ENCODE measurements at places on chromosomes 13 and 19.

- DNase-seq, result peak; percentile 88
Measured at GRCh38 chr19:38224014-38224862, at the start of gene DPF1. DPF1 (minus strand) TSS chr19:38224222; CDS start chr19:38224142, 80 bp downstream.

DNA sequence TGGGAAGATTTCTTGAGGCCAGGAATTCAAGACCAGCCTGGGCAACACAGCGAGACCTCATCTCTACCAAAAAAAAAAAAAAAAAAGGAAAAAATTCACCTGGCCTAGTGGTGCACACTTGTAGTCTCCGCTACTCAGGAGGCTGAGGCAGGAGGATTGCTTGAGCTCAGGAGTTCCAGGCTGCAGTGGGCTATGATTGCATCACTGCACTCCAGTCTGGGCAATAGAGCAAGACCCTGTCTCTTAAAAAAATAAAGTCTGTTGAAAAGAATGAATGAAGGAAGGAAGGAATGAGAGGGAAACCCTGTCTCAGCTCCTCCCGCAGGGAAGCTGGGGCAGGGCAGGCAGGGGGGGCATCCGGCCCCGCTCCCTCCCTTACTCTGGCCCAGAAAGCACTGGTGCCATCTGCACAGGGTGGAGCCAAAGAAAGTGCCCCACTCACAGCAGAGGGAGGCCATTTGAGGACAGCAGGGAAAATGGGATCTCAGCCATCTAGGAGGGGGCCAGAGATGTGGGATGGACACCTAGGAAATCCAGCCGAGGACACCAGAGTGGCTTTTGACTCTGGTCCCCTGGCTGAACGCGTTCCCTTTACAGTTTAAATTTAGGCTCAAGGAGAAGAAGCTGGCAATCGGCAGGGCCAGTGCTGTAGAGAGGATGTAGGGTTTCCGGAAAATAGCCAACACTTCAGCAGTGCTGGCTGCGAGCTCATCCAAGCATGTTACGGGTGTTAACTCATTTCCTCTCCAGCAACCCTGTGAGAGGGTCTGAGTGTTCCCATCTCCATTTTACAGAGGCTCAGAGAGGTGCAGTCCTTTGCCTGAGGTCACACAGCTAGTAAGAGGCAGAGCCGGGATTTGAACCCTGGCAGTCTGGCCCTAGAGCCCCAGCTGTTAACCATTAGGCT, 3.6 kb upstream of the HPN start:
- DNase-seq, result peak; percentile 39

DNA sequence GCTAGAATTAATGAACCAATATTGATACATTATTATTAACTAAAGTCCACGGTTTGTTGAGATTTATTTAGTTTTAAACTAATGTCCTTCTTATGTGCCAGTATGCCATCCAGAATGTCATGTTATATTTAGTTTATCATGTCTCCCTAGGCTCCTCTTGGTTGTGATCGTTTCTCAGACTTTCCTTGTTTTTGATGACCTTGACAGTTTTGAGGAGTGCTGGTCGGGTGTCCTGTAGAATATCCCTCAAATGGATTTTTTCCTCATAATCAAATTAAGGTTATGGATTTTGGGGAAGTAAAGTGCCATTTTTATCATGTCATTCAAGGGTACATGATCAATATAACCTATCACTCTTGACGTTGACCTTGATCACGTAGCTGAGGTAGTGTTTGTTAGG, 6.1 kb upstream of the ZNF45 start:
- no peak for DNase-seq

GRCh38 chr13:111872475-111873150, 194.3 kb upstream of the SOX1 start:
- DNase-seq, result no peak

GRCh38 chr19:45497791-45498190, 452 bp upstream of the PPM1N start:
- no peak for DNase-seq

- DNase-seq, result no peak
Measured at GRCh38 chr19:29378126-29378525, 147.7 kb upstream of the VSTM2B start.

DNA sequence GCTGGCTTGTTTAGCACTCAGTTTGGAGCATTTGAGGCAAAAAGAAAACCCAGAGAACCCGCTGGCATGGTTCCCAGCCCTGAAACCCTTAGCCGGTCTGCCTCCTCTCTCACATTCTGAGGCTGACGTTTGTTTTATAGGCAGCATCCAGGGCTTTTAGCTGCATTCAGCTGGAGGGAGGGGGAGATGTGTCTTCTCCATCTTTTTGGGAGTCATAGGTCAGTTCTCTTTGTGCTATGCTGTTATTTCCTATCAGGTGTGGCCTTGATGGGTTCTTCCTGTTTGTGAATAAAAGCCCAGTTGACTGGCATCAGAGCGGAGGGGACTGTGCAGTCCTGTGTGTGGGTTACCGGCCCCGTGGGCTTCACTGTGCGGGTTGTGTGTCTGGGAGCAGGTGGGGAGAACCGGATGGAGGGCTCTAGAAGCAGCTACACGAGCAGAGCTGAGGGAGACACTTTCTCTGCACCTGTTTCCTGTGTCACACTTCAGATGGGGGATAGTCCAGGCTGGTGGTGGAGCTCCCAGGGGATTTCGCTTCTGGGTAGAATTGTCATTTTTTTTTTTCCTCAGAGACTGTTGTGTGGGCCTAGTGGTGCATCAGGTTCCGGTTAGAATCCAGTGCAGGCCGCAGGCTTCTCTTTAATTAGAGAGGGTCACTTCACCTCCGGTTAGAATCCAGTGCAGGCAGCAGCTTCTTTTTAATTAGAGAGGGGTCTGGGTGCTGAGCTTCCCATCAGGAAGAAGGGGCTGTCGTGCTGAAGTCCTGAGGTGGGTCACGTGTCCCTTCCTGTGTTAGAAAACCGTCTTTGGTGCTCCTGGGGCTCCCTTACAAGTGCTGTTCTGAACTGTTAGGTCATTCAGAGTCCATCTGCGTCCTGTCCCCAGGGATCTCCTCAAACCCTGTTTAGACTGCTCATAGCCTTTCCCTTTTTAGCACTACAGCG, 69.6 kb downstream of the ARHGEF7 start:
- peak; percentile 54 for DNase-seq

GRCh38 chr19:8307400-8307964, 676 bp downstream of the CD320 start:
- DNase-seq, result no peak

DNA sequence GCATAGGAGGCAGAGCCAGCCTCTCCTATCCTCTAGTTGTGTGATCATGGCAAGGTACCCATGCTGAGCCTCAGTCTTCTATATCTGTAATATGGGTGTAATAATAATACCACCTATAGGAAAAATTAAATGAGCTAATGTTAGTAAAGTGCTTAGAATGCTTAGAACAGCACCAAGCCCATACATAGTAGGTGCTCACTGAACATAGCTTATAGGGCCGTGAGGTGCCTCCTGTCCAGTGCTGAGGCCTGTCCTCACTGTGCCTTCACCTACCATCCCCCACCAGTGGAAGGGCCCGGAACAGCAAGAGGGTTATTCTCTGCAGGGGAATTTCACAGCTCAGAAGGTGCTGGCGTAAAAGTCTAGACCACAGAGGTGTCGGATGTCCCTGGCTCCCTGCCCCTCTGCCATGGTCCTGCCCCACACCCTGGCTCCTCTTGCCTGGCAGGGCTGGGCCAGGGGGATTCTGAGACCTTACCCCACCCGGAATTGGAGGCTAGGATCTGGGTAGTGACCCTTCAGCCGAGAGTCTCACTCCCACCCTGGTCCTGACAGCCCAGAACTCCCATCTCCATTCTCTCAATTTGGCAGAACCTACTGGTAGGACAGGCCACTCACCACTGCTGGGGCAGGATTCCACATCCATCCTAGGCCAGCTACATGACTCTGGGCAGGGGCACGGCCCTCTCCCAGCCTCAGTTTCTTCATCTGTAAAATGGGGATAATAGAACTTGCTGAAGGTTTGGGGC, 2.2 kb upstream of the SCN1B start:
- no peak for DNase-seq

DNA sequence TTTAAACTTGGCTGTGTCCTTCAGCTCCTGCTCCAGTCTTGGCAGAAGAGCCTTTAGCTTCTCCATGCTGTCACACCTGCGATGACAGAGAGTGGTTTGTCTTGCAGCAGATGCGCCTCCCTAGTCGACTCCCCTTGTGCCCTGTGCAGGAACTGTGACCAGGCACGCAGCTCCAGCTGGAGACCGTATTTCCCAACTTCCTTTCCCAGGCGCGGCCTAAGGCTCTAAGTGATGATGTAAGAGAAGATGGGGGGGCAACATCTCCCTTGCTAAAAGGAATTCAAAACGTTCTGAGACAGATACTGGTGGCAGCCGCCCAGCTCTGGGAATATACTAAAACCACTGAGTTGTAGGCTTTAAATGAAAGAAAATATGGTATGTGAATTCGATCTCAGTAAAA, 16.3 kb downstream of the DCUN1D2 start:
- DNase-seq, result no peak

DNA sequence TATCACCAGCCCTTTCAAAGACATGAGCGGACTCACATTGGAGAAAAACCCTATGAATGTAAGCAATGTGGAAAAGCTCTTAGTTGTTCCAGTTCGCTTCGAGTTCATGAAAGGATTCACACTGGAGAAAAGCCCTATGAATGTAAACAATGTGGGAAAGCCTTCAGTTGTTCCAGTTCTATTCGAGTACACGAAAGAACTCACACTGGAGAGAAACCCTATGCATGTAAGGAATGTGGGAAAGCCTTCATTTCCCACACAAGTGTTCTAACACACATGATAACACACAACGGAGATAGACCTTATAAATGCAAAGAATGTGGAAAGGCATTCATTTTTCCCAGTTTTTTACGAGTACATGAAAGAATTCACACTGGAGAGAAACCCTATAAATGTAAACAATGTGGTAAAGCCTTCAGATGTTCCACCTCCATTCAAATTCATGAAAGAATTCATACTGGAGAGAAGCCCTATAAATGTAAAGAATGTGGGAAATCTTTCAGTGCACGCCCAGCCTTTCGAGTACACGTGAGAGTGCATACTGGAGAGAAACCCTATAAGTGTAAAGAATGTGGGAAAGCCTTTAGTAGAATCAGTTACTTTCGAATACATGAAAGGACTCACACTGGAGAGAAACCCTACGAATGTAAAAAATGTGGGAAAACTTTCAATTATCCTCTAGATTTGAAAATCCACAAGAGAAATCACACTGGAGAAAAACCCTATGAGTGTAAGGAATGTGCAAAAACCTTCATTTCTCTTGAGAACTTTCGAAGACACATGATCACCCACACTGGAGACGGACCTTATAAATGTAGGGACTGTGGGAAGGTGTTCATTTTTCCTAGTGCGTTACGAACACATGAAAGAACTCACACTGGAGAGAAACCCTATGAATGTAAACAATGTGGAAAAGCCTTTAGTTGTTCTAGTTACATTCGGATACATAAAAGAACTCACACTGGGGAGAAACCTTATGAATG, 17.6 kb downstream of the ZNF791 start:
- no peak for DNase-seq

- no peak for DNase-seq
Measured at GRCh38 chr13:109427148-109427547, 359.2 kb downstream of the IRS2 start.

GRCh38 chr19:42422901-42423461, 4.2 kb downstream of the LIPE start:
- DNase-seq, result no peak

- DNase-seq, result no peak
Measured at GRCh38 chr19:54850930-54851329, 687 bp downstream of the KIR3DL2 start.

DNA sequence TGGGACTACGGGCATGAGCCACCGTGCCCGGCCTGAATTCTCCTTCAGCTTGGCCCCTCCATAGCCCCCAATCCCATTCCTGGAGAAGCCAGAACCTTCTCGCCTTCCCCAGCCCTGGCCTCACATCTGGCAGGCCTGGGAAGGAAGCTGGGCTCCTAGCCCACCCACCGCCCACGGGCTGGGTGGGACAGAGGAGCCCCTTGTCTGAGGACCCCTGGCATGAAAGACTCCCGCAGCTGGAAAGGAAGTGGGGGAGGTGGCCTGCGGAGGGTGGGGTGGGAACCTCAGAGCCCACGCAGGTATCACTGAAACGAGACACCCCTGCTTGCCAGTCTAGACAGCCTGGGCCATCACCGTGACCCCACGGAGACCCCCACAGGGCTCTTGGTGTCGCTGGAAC, 7.7 kb upstream of the NANOS3 start:
- DNase-seq, result no peak

DNA sequence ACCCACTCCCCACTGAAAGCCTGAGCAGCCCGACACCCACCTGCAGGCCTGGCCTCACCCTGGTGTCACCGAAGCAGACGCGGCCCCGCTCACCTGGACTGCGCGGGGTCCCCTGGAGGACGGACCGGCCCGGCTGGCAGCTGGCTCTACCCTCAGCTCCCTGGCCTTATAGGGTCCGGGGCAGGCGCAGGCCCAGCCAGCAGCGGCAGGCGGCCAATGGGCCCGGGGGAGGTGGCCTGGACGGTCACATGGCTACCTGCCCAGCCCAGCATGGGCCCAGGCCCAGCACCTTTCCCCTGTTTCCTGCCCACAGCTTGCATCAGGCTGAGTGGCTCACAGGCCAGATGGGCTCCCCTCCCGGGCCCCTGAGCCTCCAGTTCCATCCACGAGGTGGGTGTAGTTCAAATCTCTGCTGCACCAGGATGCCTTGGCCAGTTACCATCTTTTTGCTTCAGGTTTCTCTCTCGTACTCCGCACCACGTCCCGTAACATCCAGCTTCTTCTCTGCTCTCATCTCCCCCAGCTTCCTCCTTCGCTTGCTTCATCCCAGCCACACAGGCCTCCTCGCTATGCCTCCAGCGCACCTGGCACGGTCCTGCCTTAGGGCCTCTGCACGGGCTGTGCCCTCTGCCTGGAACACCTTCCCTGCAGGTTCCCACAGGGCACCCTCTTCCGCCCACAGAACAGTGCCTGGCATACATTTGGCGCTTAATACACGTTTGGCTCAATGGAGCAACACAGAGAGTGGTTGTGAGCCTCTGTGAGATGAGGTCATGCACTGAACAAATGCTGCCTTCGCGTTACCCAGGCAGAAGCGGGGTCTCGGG, at the start of gene PLIN4:
Gene PLIN4 (minus strand): TSS at position 142 of the 827 bp plus-strand sequence. CDS start 214 bp downstream, outside the sequence.
- DNase-seq, result no peak

DNA sequence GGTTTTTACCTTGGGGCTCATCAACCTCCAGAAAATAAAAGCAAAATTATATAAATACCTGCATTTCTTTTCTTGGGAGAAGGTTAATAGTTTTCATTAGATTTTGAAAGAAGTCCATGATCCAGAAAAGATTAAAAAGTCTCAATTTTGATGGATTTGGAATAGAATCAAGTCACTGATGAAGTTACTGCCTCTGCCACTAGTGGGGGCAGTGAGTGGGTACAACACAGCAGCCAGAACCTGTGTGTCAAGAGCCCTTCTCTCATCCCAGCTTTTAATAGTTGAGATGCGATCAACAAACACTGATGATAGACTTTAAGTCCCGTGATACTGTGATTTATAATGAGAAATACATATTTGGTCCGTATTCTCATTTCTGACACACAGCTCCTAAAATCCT, 686.7 kb downstream of the DIAPH3 start:
- DNase-seq, result no peak

GRCh38 chr13:90889906-90890834, 457.3 kb upstream of the MIR17HG start:
- DNase-seq, result no peak
